ENCODE measurements at places on chromosomes 5 and 9. TPM values are rescaled to one million over a fixed set of nuclear protein-coding genes. Genes with fewer than 3 reads are reported as not detected.
A peak's percentile ranks its signal among the peaks of the same experiment; 100 is the strongest.

The PROB1 gene
- 2.2 TPM for total RNA-seq

The NDUFA8 gene
- 51.4 TPM for total RNA-seq

The SPATA31E1 gene
- 0.21 TPM for total RNA-seq

The GRM6 gene
- total RNA-seq, result not detected

The NEUROG1 gene
- total RNA-seq, result 7.3 TPM

The KCNMB1 gene
- total RNA-seq, result 0.09 TPM

The FAM78A gene
- 4.4 TPM for total RNA-seq

The TICAM2 gene
- 1.4 TPM for total RNA-seq

The BRD8 gene
- 101 TPM for total RNA-seq

The SPACA9 gene
- 4.1 TPM for total RNA-seq

The C8G gene
- 0.59 TPM for total RNA-seq

The UGT3A1 gene
- total RNA-seq, result not detected

DNA sequence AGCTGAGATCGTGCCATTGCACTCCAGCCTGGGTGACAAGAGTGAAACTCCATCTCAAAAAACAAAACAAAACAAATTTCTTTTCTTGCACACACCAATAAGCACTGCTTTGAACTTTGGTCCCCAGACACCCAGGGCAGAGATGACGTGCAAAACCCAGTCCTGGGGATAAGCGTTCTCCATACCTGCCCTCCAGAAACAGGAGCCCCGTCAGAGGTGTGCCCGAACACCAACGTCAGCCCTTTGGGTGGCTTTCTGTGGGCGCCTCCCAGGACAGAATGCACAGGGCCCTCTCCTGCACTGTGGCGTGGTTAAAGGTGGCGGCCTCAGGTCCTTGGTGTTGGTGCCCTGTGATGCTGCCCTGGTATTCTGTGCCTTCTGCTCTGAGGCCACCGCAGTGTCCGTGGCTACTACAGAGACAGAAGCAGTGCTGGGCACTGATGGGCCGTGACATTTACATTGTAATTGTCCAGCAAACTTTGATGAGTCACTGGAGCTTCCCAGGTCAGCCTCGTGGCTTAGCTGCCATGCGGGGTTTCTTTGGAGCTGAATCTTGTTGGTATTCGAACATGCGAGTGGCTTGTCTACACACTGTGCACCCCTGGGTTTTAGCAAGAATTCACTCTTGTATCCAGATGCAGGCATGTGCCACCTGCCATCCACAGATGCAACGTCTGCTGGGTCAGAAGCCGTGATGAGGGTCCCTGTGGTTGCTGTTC is 9.8 kb downstream of the PPP1R26 start:
- DNase-seq, result no peak

DNA sequence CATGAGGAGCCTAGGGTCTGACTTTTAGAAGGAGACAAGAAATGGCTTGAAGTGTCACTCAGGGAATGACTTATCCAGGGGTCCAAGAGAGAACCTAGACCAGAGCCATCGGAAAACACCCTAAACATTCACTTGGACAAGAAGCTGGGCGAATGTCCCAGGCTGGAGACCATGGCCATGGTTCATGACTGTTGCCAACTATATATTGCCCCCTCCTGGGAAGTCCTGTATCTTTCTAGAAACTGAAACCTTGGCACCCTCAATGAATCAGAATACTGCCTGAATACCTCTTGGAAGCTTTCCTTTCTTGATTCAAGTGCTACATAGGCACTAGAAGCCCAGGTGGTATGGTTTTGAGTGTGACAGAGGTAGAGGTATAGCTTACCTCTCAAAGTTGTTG is 29.9 kb downstream of the TRMO start:
- no peak for DNase-seq

GRCh38 chr9:135884328-135885035 is 22.9 kb downstream of the CAMSAP1 start:
- DNase-seq, result no peak

DNA sequence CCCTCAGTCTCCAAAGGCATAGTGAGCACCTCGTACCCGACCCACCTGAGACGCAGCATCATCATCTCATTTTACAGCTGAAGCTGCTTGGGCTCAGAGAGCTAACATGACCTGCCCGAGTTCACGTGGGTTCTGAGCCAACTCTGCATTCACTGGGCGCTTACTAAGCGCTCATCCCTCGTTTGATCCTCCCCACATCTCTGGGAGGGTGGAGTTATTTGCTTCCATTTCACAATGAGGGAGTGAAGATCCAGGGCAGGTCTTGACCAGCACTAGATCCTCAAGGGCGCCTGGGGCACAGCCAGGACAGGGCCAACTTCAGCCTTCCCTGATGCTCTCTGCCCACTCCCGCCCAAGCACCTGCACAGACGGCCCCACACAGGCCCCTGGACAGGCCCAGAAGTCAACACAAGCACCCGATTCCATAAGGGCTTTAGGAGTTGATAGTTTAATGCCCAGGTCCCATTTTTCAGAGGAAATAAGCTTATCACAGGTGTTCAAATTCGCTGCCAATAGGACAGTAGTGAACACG is 80.8 kb downstream of the HRH2 start:
- no peak for DNase-seq

DNA sequence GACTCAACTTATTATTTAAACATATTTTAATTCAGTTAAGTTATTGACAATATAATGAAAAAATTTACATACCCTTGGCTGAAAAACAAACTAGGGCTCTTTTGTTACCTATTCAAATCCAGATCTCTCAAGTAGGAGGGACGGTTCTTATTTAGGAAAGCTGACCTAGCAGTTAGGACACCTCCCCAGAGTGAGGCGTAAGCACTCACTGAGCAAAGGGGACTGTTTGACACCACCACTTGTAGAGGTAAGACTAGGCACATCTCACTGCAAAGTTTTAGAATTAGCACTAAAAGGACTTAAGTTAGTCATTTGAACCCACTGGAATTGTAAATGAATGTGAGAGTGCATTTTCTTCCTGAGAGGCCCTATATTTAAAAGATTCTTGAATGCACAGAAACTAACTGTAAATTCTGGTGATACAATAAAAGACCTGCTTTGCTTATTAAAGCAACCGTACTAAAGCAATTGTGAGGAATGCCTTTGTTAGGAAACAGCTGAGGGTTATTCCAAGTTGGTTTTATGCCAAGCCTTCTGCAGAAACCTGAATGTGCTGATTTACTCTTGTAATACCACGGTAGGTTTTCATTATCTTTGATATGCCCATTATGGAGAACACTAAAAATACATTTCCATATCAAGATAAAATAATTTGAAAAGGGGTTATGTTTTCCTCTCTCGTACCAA is 16.2 kb downstream of the HACD4 start:
- DNase-seq, result no peak

- peak; percentile 62 for DNase-seq
Observed at GRCh38 chr5:133552925-133553525, 59.3 kb downstream of the FSTL4 start.

DNA sequence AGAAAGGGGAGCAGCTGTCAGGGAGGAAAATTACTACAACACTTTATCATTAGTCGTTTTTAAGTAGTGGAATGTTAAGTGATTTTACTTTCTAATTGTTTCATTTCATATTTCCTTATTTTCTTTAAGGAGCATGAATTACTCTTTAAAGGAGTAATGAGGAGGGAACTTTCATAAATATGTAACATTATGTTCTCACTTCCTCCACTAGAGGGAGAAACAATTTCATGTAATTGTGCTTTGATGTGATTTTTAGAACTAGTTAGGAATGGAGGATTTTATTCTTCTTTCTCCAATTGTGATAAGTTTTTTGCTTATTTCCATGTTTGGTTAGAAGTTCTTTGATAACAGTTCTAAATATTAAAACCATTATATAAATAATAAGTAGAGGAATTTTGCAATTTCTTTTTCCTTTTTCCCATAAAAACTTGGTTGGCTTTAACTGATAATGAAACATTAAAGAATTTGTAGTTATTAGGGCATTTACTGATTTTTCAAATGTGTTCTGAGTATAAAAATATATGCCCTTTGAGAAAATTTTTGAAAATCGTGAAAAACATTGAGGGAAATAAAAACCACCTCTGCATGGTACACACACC is 25.6 kb downstream of the CEP78 start:
- DNase-seq, result no peak

GRCh38 chr5:27009540-27009915 is 28.9 kb downstream of the CDH9 start:
- no peak for DNase-seq

DNA sequence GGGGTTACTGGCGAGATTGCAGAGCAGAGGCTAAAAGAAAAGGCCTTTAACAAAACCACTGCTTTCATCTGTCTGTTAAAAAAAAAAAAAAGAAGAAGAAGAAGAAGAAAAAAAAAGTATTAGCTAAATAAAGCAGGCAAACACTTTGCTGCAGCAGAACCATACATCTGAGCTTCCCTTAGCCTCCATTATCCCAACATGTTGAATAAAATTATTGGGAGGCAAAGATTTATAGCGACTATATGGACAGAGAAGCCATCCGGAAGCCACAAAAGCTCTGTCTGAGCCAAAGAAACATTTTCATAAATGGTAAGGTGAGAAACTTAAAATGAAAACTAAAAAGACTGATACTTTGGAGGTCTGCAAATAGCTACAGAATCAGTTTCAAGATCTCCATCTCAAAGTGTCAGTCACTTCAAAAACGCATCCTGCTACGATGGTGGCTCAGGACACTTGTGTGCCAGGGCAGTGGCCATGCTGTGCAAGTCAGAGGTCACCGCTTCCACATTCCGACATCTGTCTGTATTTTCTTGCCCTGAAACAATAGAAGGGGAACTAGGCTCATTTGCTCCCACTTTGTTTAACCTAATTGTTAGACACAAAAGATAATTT is 9.6 kb downstream of the EFNA5 start:
- DNase-seq, result no peak

DNA sequence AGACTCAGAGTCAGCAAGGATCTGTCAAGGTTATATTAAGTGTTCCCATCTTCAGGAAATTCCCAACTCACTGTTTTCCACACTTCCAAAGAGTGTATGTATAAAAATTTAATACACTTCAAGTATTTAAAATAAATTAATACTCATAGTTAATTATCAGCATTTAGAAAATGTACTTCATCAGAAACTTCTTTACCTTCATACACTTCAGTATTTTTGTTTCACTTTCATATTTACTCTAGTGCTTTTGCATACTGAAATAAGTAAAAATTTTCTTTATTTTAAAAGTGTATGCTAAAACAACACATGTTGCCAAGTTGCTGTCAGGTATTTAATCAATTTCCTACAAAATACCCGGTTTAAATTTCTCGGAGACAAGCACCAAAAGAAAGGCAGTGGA is 16.5 kb downstream of the RICTOR start:
- DNase-seq, result no peak

GRCh38 chr5:59418808-59419207 is 474.7 kb downstream of the PDE4D start:
- no peak for DNase-seq

- DNase-seq, result no peak
Observed at GRCh38 chr5:138351056-138351455, 1.4 kb upstream of the KDM3B start.

GRCh38 chr5:149915392-149916260 is 29.0 kb downstream of the PDE6A start:
- no peak for DNase-seq

DNA sequence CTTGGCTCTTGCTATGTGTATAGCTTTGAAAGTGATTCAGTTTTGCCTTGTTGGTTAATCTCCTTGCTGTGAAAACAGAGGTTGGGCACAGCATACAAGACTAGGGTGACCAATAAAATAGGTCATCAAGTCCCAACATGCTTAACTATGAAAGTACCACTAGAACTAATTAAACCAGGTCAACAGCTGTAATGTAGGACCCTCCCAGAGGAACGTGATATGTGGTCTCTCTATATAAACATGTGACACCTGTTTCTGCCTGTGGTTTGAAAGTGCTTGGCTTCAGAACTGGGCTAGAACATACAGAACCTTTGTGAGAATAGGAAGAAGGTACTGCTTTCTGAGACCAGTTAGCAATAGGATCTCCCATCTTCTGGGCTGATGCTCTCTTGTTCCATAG is 297.1 kb downstream of the FBXL7 start:
- no peak for DNase-seq

DNA sequence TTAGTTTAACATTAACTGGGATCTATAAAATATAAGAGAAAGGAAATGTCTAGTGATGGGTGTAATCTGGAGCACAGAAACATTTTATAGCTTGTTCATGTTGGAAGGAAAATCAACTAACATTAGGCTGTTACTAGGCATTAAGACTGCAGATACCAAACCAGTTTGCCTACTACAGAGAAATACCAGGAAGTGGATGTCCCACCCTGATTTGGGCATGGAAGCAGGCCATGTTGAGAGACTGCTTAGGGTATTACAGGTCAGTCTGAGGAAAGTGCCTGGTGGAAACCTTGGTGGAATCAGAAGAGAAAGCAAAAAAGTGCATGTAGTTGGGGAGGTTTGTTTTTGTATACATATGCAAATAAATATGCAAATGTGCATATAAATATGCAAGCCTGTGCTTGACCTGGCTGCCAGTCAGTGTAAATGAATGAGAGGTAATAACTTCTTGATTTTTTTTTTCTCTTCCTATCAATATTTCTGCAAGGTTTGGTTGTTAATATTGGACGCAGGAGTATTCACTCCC is 9.6 kb upstream of the CCDC112 start:
- no peak for DNase-seq
